ENCODE measurements at places on chromosomes 1 and 21.

- no peak for DNase-seq
Observed at GRCh38 chr1:220785166-220786056, 1.3 kb upstream of the MTARC1 start.

DNA sequence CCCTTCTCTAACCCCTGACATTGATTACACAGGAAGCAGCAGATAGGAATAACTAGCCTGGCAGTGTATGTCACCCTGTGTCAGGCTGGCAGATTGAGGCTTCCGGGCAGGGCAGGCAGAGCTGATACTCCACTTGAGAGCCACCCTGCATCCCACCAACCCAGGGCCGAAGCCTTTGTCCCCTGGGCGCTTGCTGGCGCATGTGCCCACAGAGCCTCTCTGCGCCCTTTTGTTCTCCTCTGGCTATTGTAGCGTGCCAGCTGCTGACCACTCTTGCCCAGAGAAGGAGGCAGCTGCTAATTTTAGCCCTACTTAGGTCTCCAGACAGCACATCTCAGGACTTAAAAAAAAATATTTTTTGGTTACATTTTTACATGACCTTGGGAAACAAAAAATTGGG is 304.9 kb downstream of the HHAT start:
- no peak for DNase-seq

- DNase-seq, result no peak
Observed at GRCh38 chr1:15304708-15305467, 57.9 kb downstream of the FHAD1 start.

DNA sequence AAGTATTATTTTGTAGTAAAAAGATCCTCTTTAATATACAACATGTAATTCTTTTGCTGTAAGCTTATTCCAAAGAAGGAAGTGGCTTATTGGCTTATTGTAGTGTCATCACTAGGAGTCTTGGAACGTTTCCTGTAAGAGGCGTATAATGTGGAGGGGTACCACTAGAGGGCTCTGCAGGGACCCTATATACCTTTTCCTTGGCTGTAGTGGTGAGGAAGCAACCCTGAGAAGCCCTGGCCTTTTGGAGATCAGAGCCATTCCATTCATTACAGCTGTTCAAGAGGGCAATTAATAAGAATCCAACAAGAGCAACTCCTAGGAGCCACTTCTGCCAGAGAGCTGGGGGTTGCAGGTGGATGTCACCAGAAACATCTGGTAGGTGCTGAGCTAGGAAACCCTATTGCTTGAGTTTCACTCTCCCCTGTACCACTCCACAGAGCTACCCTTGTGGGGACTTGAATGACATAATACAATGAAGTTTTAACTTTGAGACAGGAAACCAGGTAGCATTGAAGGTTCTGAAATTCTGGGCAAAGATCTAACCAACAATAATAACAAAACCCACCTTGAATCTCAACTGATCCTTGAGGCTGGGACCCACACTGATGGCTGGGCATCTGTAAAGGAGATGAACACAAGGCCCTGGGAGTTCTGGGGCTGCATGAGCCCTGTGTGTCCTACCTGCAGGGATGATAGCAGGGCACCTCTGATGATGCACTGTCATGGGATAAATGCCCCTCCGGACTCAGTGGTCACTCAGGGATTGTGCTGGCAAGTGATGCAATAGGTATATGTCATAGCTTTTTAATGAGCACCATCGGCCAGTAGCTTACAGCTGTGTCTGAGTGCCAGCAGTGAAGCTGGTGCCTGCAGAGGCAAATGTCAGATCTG is 160.2 kb upstream of the COA6 start:
- no peak for DNase-seq

DNA sequence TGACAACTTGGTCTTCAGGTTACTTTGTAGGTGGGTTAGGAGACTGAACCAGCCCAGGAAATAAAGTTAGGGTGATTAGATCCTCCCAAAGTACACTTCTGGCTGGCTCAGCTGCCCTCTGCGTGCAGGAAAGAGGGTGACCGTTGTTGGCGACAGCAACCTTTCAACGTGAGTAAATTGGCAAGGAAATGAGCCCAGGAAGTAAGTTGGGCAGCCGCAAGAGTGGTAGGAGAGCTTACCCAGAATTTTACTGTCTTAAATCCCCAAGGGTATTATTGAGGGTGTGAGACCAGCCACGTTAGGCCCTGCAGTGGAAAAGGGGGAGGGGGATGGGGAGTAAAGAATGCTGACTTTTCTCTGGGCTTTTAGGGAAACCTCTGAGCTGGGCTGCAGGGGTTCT is 1.6 kb downstream of the TENT5C start:
- DNase-seq, result no peak

GRCh38 chr1:230788561-230789275 is 41.5 kb downstream of the CAPN9 start:
- no peak for DNase-seq

DNA sequence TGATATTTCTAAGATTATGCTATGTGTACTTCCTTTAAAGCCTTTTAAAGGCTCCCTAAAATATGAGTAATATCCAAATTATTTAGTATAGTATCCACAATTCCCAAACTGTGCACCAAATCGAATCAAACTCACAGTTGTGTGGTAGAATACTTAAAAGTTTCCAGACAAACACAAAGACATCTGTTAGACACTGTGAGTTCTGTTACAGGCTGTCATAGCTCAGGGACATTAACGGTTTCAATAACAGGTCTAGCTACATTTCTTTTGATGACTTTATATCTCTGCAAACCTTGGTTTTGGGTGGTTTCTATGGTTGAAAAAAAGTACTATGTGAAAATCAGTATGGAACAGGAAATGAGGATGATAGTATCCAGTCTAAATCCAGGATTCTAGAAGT is 36.9 kb upstream of the NEK7 start:
- no peak for DNase-seq

GRCh38 chr1:159800177-159800930 is 1.8 kb upstream of the FCRL6 start:
- DNase-seq, result no peak

DNA sequence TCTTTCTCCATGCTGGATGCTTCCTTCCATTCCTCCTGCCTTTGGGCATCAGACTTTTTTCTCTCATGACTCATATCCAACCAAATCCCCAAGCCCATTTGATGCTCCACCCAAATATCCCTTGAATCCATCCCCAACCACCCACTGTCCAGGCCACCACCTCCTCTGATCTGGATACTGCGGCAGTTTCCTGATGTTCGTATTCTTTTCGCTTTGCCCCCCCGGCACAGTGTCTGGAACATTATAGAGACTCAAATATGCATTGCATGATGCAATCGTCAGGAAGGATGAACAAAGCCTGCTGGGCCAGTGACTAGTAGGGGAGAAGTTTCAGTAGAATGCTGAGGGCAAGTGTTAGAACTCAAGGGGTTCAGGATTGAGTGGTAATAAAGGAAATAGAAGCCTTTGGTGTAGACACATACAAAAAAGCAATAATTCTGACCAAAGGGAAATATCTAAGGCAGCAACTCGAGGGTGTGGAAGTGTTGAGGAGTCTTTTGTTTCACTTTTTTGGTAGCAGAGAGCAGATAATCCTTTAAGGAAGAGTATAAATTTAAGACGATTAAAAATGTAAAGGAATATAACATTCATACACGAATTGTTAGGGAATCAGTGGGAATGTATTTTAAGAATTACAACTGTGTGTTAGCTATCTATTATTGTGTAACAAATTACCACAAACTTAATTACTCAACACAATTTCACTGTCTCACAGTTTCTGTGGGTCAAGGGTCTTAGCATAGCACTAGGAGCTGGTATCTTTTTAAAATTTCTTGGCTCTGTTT is 7.5 kb downstream of the S100A11 start:
- no peak for DNase-seq

GRCh38 chr1:94130851-94131595 is 10.1 kb upstream of the ABCA4 start:
- no peak for DNase-seq

DNA sequence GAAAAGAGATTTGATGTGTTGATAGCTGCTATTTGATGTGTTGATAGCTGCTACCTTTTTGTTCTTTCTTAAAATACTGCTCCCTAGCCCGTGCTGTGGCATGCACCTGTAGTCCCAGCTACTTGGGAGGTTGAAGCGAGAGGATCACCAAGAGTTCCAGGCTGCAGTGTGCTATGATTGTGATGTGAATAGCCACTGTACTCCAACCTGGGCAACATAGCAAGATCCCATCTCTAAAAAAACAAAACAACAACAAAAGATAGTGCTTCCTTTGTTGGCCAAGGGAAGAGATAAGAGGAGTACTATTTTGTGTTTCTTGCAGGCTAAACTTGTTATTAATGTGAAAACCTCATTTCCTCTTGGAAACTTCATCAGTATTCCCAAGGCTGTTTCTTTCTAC is 6.1 kb downstream of the GPSM2 start:
- DNase-seq, result no peak

- no peak for DNase-seq
Observed at GRCh38 chr1:169141356-169141755, 34.9 kb downstream of the ATP1B1 start.

DNA sequence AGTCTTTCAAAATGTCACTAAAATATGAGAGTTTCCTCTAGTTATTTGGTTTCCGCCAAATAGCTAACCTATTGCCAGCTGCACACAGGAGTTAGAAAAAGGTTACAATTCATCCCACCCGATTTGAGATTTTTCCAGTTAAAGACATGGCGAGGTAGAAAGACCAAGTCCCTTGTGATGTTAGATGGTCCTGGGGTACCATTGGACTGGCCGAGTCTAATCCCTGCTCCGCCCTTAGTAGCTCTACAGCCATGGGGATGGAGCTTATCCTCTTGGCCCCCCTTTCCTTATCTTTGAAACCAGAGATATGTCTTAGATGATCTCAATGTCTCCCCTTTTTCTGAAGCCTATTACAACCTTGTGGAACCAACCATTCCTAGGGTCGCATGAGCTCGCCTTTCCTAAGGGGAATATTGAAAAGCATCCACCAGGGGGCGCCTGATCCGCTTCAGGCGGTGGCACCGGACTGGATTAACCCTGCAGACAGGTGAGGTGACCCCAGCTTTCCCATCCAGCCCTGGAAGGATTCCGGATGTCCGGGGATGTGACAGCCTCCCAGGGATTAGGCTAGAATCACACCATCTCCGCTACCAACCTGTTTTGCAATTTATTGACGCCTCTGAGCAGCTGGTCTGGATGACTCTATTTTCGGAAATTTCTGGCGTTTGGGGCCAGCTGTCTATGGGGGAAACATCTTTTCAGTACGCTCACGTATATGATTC is 68.3 kb upstream of the SIM2 start:
- DNase-seq, result no peak

DNA sequence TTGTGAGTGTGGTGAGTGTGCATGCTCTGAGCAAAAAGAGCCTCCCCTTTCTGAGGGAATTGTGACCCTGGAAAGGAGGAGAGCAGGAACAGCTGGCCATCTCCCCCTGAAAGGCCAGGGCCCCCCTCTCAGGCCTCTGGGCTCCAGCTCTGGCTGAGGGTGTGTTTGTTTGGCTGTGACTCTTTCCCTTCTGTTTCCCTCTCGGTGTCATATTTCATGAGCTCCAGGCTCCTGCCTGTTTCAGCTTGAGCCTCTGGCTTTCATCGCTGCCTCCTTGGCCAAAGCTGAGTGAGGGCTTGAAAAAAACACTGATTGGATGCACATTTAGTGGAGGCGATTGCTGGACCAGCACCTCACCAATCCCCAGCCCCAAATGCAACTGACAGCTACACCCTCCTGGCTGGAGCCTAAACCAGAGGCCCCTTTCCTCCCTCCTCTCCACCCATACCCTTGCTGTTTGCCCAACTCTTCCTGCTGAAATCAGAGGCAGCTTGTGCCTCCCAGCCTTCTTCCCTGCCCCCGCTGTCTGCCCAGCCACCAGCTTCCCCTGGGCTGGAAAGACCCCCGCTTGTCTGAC is 64.1 kb downstream of the DDR2 start:
- DNase-seq, result peak; percentile 53

DNA sequence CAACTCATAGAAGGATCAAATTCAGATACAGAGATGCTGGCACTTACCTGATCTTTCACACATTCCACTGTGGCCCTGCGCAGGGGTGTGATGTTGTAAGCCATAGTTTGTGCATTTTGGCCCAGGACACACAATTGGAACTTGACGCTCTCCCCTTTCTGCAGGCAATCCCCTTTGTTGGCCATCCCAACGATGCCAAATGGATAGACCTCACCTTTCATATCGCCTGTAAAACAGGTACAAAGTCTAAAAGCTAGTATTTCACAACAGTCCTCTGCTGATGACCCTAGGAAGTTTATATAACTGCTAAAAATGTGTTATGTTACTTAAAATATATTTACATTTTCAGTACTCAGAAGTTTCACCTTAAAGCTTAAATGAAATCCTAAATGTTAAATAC is 3.9 kb upstream of the NRAS start:
- DNase-seq, result no peak

GRCh38 chr1:9143250-9143649 is 14.3 kb upstream of the GPR157 start:
- no peak for DNase-seq

DNA sequence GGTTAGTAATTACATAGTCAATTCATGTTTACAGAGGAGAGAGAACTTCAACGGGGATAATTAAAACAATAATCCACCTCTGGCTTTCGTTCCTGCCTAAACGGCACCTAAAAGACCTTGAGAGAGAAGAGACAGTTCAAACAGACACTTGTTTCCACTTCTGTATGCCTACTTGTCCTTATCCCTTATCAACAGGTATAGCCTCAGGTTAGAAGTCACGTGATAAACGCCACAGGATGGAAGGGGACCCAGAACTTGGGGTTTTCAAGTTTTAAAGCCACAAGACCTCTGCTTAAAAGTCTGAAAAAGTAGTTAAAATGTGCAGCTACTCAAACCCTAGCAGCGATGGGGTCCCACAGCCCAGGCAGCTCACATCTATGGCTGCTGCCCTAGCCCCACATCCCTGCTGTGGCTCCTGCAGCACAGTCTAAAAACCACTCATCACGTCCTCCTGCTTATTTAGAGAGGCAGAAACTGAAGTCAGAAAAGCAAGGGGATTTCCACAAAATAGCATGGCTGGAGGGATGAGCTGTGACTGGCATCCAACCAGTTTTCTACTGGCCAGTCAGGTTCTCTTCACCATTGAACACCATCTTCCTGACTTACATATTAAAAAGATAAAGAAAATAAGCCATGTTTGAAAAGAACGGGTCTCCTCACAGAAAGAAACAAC is 51.2 kb upstream of the SEC16B start:
- DNase-seq, result no peak

GRCh38 chr1:15459771-15460707 is 3.5 kb downstream of the CELA2A start:
- no peak for DNase-seq

- DNase-seq, result no peak
Observed at GRCh38 chr1:116334015-116334547, 39.0 kb upstream of the ATP1A1 start.

- no peak for DNase-seq
Observed at GRCh38 chr21:34885125-34885524, 164.0 kb downstream of the RUNX1 start.

DNA sequence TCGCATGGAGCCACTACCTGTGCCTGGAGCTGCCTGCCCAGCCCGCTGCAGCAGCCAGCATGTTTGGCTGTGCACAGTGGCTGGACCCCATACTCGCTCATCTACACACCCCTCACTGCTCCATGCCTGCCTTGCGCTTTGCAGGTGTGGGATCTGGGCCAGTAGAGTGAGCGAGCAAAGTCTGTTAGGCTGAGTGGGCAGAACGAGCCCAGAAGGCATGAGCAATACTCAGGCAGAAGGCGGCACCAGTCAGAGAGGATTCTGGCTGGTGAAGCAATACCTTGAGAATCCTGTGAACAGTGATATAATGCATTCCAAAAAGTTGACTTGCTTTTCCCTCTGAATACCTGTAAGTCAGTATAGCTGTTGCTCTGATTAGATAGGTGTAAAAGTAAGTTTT is 816.4 kb downstream of the KCNT2 start:
- DNase-seq, result no peak

GRCh38 chr1:177023249-177023648 is 141.3 kb downstream of the ASTN1 start:
- DNase-seq, result no peak

- DNase-seq, result no peak
Observed at GRCh38 chr1:44519035-44519676, 114.1 kb downstream of the RNF220 start.
